ENCODE measurements at places on chromosomes 6 and 20.

DNA sequence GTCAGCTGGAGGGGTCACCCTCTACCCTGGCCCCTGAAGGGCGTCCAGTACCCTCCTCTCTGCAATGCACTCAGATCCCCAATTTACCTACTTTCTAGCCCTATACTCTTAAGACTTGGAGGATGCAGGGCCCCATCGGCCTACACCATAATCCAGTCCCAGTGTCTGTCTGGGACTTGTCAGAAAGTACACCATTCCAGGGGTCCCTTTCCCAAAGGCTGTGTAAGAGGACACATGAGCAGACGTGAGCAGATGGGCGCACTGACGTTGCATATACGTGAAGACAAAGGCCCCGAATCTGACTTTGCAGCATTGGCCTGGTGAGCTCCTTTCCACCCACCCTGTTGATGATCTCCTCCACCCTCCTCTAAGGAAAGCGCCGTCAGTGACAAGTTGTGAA, 20.9 kb upstream of the SMOC2 start:
- DNase-seq, result no peak

- no peak for DNase-seq
Measured at GRCh38 chr6:98775205-98775604, 59.2 kb upstream of the POU3F2 start.

DNA sequence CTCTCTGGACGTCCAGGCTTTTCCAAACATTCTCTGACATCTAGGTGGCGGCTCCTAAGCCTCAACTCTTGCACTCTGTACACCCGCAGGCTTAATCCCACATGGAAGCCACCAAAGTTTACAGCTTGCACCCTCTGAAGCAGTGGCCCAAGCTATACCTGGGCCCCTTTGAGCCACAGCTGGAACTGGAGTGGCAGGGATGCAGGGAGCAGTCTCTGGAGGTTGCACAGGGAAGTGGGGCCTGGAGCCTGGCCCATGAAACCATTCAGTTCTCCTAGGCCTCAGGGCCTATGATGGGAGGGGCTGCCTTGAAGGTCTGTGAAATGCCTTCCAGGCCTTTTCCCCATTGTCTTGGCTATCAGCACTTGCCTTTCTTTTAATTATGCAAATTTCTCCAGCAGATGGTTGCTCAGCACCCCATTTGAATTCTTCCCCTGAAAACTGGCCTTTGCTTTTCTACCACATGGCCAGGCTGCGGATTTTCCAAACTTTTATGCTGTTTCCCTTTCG, 64.9 kb downstream of the IRF4 start:
- DNase-seq, result no peak

GRCh38 chr6:33622456-33623431, 1.6 kb downstream of the ITPR3 start:
- DNase-seq, result no peak

- DNase-seq, result no peak
Measured at GRCh38 chr6:22108199-22108598, 188.6 kb downstream of the PRL start.

GRCh38 chr6:21395121-21395520, 198.4 kb upstream of the SOX4 start:
- DNase-seq, result no peak

DNA sequence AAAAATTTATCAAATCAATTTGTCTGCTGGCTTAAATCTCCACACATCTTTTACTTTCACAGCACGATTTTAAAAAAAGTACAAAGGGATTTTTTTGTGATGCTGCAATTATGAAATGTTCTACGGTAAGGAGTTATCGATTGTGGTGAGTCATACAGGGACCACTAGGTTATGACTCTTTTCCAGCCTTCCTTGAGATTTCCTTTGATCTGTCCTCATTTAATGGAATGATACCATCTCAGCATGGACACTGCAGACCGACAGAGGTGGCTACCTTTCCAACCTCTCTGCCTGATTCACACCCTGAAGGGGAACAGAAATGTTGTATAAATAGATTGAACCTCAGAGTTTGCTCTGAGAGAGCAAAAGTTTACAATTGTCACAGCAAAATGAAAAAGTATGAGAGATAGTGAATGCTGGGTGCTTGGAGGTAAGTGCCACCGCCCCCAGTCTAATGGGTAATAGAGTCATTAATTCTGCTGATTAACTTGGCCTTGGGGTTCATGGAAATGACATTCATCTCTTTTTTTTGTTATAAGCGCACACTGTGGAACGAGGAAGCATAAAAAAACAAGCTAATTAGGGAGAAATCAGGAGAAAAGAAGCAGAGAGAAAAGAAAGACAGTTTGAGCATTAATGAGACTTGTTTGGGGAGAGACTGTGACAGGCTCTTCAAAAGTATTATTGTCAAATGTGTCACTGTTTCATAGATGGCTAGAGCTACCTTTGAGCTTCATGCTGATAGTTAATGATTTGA, 306.0 kb downstream of the RNF144B start:
- DNase-seq, result no peak

GRCh38 chr6:32192608-32193039, at the start of gene GPSM3:
Gene GPSM3 (minus strand): TSS chr6:32192643. CDS start chr6:32192513, 130 bp downstream.
- DNase-seq, result peak; percentile 51

- peak; percentile 34 for DNase-seq
Measured at GRCh38 chr20:44644667-44645131, 6.8 kb downstream of the ADA start.

- DNase-seq, result no peak
Measured at GRCh38 chr6:26455357-26455970, 2.3 kb upstream of the BTN2A1 start.

- DNase-seq, result no peak
Measured at GRCh38 chr6:19833947-19834346, 3.2 kb upstream of the ID4 start.

DNA sequence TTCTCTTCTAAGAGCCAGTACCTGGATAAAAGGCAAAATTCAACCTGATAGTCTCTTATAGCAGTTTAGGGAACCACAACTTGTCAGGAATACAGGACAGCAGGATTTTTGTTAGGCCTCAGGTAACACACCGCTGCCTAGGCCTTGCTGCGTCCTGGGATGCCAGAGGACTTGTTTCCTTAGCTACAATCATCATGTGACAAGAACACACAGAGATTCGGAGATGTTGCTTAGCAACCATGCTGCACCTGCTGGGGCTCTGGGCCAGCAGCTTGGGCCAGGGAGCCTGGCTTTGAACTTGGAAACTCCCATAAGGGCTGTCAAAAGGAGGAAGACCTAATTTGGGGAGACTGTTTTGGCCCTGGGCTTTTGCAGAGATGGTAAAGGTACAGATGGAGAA, 36.1 kb upstream of the CHD6 start:
- no peak for DNase-seq

GRCh38 chr6:167426084-167426483, 101.2 kb downstream of the TTLL2 start:
- DNase-seq, result no peak

DNA sequence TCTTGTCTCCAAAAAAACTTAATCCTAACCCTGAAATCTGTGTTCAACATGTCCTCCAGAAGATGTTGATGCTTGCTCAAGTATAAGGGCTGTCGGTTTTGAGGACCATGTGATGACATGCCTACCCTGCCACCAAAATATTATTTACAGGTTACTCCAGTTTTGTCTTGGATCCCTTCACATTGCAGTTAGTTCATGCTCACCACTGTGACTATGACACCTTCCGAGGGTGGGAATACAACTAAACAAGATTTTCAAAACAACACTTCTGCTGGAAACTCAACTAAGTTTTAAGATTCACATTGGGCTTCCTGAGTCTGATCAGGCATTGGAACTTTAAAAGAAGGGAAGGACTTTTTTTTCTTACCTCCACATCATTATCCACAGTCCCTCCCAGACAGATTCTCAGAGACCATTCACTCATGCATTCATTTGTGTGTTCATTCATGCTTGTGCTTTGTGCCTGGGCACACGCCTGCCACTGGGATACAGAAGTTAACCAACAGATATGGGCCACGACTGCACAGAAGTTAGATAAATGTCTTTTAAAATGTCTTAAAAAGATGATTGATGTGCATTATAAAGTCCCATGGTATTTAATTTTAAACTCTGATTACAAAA, 118.7 kb upstream of the GJE1 start:
- no peak for DNase-seq

- no peak for DNase-seq
Measured at GRCh38 chr6:18410412-18410811, 23.3 kb downstream of the RNF144B start.

DNA sequence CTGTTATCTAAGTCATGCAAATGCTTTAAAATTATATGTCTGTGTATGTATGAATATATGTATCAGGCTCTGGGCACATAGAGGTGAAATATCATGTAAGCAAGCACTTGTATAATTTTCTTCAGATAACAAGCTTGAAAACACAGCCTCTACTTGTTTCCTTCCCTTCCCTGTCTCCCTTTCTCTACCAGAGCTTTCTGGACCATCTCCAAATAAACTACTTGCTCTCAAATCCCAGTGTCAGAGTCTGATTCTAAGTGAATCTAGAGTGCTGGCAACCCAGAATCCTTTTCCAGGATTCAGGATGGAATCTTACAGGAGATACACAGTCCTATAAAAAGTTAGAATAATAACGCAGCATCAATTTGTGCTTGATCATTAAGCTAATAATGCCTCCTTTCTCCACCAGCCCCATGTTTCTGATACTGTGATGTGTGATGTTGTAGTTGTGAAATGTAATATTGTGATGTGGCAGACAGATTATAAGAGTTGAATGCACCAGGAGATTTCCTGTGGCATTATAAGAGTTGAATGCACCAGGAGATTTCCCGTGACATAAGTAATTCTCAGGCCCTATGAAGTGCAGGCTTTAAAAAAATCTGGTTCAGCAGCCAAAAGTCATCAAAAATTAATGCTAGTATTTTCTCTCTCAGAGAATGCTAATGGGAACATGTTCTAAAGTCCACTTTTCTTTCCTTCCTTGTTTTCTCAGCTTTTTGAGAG, 89.6 kb downstream of the PCSK2 start:
- no peak for DNase-seq

- peak; percentile 65 for DNase-seq
Measured at GRCh38 chr20:52191132-52191915, at the start of gene ZFP64. Gene ZFP64 (minus strand): TSS chr20:52191779. CDS start chr20:52191636, 143 bp downstream.

DNA sequence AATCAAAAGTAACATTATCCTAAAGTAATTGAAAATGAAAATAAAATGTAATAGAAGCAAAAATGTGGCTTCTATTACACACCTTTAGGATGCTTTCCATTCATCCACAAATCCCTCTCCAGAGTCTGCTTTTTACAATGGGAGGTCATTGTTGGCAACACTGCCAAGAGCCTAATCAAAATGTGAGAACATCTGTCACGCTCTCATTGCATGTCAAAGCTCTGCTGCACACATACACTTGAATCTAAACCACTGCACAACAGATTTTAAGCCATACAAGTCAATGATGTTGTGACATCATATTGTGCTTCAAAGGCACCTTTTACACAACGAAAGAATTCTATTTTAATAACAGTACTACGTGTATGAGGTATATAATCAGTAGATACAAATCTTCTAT, 82.1 kb downstream of the PREP start:
- DNase-seq, result no peak

DNA sequence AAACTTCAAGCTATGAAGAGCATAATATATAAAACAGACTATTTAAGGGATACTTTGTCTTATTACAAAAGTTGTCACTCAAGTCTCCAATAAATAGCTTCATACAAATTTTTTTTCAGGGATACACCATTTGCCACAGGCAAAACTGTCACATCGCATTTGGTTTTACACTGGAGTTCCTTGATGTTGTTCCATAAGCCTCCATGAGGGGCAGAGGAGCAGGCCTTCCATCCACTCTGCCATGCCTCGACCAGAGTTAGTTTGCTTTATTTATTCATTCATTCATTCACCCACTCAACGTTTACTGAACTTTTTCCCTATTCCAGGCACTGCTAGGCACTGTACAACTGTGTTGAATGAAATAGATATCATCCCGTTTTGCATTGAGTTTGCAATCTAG, 246.6 kb downstream of the PHF3 start:
- DNase-seq, result no peak

GRCh38 chr20:36540551-36541211, 638 bp upstream of the MYL9 start:
- no peak for DNase-seq

GRCh38 chr6:32182555-32182981, 1.5 kb downstream of the AGER start:
- no peak for DNase-seq

DNA sequence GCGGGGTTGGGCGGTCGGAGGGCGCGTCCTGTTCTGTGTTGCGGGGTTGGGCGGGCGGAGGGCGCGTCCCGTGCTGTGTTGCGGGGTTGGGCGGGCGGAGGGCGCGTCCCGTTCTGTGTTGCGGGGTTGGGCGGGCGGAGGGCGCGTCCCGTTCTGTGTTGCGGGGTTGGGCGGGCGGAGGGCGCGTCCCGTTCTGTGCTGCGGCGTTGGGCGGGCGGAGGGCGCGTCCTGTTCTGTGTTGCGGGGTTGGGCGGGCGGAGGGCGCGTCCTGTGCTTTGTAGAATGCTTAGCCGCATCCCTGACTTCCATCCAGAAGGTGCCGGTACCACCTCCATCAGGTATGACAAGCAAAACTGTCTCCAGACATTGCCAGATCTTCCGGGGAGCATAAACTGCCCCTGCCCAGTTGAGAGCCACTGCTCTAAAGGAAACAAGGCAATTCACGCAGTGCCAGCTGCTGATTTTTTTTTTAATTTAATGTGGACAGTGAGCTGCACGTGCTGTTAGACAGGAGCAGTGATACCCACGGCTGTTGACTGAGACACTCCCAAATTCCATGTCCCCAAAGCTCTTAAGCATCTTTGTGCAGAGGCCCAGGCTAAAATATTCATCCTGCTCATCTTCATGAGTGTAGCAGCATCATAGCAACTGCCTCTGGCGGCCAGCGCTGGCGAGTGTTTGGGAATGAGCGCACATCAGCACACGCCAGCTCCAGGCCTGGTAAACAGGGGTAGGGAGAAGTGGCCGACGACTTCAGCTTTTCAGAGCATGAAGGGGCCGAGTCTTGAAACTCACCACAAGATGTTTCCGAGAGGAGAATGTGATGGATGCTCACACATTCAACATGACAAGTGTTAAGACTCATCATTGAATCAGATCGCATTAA, 284.4 kb upstream of the CDH4 start:
- no peak for DNase-seq

DNA sequence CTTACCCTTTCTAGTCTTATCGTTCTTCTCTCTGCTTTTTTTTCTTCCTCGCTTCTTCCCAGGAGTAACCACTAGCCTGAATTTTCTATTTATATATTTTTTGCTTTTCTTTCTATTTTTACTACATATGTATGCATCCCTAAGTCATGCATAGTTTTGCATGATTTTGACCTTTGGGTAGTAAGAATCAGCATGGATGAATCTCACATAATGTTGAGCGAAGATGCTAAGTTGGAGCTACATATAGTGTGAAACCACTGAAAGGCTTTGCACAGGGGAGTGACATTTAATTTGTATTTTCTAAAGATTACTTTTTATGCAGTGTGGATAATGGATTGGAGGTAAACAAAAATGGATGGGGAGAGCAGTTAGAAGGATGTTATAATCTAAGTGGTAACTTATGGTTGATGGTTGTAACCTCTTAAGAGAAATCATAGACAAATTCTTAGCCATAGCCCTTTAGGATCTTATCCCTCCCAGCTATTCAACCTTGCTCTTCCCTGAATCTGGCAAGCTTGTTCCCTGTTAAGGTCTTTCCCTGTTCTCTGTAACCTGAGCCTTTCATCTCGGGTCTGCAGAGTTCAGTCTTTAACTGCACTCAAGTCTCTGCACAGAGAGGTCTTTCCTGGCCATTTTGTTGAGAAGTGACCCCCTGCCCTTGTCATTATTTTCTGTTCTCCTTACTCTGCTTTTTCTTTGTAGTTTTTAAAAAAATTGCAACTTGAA, 18.0 kb downstream of the PEX7 start:
- DNase-seq, result no peak

- no peak for DNase-seq
Measured at GRCh38 chr20:57395111-57395966, 4.1 kb downstream of the RBM38 start.

GRCh38 chr6:10316373-10316721, 98.5 kb downstream of the TFAP2A start:
- no peak for DNase-seq
